Smooth muscle cell of bladder (primary cell): ENCODE measurements at places on chromosomes 12 and 14. TPM values are rescaled to one million over a fixed set of nuclear protein-coding genes. Genes with fewer than 3 reads are reported as not detected.

The NPAS3 gene
- total RNA-seq: 0.28 and 0.83 TPM in 2 replicates

The CPM gene
- 3.0 and 7.3 TPM in 2 replicates for total RNA-seq

The GPR65 gene
- total RNA-seq: under 0.01 and 0.28 TPM in 2 replicates

The GUCY2C gene
- not detected in 2 replicates for total RNA-seq

The GPR68 gene
- total RNA-seq: 9.7 and 13.3 TPM in 2 replicates

The KLRC4 gene
- total RNA-seq: not detected in 2 replicates

The LLPH gene
- 4.7 and 6.0 TPM in 2 replicates for total RNA-seq

The UNC119B gene
- total RNA-seq: 16.5 and 21.3 TPM in 2 replicates

The PCED1B gene
- 0.57 and 1.3 TPM in 2 replicates for total RNA-seq

The USP44 gene
- total RNA-seq: 6.0 and 13.8 TPM in 2 replicates

The ATL1 gene
- 3.0 and 7.0 TPM in 2 replicates for total RNA-seq
